Left colon (tissue), 2 donors: ENCODE measurements at places on chromosomes 1 and 21.
A peak's percentile ranks its signal among the peaks of the same experiment; 100 is the strongest.

DNA sequence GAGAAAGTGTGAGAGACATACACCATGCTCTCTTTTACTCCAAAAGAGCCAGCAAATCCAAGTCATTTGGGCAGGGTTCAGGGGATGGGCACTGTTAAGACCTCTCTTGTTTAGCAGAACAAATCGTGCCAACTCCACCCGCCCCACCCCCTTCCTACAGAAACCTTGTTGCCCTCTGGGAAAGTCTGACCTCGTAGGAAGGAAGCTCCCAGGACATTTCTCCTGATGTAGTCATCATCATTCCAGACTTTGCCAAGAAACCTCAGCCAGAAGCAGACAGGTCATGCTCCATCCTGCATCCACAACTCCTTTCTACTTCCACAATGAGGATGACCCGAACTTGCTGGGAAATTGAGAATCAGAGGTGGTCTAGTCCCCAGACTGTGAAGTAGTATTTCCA is 57.7 kb downstream of the UBE2T start:
- DNase-seq = no peak

DNA sequence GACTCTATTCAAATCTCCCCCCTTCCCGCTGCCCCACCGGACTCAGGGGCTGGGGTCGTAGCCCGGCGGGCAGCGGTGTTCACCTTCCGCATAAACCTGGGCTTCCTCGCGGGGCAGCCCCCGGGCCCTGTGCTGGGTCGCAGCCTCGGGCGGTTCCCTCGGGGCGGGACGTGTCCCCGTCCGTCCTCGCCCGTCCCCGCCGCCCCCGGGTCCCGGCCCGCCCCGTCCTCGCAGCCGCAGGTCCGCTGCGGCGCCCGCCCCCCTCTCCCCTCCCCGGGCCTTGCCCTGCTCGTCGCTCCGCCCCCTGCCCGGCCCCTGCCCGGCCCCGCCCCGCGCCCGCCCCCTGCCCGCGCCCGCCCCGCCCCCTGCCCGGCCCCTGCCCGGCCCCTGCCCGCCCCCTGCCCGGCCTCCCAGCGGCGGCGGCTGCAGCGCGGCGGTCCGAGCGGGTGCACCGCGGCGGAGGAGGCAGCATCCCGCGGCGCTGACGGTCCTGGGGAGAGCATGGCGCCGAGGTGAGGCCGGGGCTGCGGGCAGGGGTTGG is at the start of gene COL18A1:
Gene COL18A1 (plus strand): TSS at position 436 of the 541 bp plus-strand sequence. CDS start 66 bp downstream, at position 502.
- DNase-seq = peak; percentile 38

GRCh38 chr1:220485131-220485530 is 42.8 kb upstream of the MARK1 start:
- no peak for DNase-seq

DNA sequence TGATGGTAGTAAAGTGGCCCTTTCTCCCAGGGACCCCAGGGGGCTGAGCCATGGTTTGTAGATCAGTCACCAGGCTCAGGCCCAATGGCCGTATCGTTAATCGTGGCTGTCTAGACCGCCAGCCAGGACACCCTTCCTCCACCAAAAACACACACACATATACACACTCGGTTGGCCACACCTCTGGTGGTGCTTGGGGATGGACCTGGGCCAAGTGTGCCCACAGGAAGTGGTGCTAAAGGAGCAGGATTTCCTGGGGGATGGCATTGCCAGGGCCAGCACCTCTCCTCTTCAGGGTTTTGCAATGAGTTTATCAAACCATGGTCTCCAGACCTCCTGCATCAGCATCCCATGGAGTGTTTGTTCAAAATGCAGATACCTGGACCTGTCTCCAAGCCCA is 36.2 kb downstream of the CITED4 start:
- DNase-seq = no peak

GRCh38 chr1:109661391-109661790 is 5.5 kb downstream of the GSTM4 start:
- no peak for DNase-seq

- no peak for DNase-seq
Observed at GRCh38 chr1:36455386-36455785, 5.1 kb upstream of the OSCP1 start.

DNA sequence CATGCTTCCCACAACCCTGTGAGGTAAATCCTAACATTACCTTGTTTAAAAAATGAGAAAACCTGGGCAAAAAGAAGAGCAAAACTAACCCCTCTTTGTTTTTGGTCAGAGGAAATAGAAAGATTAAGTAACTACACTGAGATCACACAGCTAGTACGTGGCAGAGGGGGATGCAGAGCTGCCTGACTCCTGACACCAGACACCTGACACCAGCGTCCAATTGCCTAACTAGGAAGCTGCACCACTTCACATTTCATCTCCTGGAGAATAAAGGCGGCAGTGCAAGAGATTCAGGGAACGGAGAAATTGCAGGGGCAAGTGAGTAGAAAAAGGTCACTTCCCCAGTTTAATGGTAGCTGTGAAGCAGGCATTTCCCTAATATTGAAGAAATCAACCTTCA is 229.3 kb upstream of the PTBP2 start:
- DNase-seq = no peak

DNA sequence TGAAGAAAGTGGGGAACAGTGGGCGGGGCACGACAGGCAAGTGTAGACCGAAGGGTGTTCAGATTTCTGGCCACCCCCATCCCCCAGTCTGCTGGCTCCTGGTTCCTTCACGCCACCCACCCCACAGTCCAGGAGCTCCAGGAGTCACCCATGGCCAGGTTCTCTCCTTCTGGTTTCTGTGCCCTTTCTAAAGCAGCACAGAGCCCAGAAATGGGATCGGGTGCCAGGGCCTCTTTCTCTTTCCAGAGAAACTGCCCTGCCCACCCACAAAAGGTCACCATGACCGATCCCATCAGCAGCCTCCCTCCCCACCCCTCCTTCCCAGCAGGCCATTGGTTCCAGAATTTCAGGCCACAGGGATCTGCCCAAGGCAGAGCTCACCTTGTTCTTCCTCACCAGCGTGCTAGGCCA is 3.2 kb upstream of the CELSR2 start:
- no peak for DNase-seq

DNA sequence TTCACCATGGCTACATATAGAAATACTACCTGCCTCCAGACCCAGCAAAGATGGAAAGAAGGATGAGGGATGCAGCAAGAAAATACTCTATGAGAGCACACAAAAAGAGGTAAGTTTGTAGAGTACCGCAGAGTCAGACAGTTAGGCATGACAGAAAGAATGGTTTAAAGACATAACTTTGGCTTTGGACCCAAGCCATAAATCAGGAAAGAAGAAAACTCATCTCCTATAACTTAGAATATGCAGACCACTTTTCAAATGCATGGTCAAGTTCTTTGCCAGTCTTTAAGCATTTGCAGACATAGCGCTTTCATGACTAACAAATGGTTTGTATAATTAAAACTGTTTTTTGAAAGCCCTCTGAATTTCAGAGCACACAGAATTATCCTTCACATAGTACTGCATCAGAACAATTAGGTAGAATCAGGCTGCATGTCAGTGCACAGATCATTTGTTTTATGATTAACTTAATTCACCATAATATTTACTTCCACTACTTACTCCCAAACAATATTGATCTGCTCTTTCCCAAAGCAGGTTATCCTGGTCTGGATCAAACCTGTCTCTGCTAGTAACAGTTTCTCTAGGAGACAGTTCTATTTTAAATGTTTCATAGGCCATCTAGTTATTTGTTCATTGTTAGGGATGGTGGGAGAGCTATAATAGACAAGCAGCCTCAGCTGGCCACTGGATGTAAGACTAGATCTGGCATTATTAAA is 280.7 kb upstream of the NR5A2 start:
- no peak for DNase-seq

DNA sequence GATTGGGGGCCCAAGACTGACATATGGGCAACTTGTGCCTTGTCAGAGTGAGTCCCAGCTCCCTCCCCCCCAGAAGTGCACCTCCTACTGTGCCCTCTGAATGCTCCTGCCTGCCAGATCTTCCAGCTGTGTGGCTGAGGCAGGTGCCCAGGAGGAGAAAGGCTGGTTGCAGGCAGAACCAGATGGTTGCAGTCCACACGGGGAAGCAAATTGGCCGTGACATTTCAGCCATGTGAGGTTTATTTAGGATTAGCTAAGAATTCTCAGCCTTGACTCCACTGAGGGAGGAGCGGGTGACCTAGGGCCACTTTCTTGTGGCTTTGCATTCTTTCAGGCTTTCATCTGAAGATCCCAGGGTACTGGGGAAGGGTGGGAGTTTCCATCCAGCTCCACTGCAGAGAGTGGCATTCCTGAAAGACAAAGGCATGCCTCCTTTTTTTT is 33.8 kb downstream of the PEX14 start:
- no peak for DNase-seq

DNA sequence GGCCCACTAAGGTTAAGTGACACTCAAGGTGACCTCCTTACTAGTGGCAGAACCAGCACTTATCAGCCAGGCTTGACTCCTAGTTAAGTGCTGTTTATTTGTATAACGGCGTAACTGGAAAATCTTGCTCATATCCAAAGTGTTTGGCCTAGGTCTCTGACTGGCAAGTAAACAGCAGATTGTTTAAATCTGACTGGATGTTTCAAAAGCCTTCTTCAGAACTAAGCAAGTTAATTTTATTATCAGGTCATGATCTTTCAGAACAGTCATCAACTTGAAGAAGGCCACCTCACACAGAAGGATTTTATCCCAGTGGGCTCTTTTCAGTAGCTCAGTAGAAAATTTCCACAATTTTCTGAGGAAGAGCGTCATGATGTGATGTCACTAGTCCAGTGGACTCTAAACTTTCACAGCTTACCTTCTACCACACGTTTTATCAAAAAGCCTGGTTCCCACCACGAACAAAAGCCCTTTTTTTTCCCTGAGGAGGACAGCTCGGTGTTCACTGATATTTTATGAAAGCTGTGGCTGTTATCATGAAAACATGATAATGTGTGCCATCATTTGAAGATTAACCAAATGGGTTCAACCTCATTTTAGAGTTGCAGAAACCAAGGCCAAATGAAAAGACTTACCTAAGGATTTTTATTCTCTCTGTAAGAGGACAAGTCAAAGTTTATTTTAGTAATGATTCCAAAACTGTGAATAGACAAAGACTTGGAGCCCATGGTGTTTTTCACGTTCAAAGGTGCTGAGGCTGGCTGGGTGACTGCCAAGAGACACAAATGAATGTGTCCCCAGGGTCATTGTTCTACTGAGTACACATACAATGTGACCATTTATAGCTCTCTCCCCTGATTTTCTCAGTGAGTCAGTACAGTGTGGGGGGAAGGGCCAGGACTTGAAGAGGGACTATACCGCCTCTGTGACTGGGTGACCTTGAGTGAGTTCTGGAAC is 9.1 kb downstream of the SGIP1 start:
- peak; percentile 84 for DNase-seq

DNA sequence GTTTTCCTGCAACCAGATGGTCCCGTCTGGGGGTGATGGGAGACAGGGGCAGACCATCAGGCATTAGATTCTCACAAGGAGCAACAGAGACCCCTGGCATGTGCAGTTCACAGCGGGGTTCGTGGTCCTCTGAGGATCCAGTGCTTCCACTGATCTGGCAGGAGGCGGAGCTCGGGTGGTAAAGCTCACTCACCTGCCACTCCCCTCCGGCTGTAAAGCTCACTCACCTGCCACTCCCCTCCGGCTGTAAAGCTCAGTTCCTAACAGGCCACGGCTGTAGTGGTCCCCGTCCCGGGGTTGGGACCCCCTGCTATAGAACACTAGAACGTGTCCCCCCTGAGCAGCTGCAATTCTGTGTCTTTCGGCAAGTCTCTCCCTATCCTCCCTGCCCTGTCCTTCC is 4.6 kb downstream of the KRTAP10-12 start:
- peak; percentile 38 for DNase-seq

DNA sequence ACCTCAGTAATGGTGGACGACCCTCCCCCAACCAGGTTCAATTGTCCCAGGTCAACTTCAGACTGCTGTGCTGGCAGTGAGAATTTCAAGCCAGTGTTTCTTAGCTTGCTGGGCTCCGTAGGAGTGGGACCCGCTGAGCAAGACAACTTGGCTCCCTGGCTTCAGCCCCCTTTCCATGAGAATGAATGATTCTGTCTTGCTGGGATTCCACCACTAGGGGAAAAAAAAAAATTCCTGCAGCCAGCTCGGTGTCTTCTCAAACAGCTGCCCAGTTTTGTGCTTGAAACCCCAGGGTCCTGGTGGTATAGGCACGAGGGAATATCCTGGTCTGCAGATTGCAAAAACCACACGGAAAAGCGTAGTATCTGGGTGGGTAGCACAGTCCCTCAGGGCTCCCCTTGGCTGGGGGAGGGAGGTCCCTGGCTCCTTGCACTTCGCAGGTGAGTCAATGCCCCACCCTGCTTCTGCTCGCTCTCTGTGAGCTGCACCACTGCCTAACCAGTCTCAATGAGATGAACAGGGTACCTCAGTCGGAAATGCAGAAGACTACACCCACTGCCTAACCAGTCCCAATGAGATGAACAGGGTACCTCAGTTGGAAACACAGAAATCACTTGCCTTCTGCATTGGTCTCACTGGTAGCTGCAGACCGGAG is 41.5 kb downstream of the GBP6 start:
- no peak for DNase-seq

- DNase-seq = peak; percentile 37
Observed at GRCh38 chr1:212034516-212035122, 738 bp downstream of the INTS7 start.

DNA sequence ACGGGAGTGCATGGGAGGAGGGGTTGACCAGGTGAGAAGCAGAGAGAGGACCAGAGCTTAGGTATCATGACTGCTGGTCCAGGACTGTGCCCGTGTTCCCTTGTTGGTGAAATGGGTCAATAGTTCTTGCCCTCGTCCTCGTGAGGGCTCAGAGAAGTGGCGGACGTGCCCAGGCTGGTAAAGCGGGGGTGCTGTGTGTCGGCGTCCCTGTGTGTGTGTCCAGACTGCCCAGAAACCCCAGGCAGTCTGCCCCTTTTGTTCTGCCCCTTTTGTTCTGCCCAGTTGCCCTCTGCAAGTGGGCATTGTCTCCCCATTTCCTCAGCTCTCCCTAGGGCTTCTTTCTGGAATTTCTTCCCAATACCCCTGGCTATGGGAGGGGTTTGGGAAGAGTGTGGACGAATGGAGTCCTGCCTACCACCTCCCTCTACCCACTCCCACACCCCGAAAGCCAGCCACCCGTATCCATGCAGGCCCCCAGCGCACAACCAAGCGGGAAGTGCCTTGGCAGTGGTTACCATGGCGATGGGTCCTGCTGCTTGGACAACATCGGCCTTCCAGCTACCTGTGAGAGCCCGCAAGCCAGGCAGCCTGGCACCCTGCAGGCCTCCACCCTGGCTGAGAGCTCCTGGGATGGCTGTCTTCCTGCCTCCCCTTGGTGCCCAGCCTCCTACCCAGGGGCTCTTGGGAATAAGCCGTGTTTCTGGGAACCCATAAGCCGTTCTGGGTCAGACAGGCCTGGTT is 34.7 kb downstream of the ACOT11 start:
- DNase-seq = no peak

GRCh38 chr1:169681140-169681539 is 30.3 kb downstream of the SELL start:
- no peak for DNase-seq
